ENCODE measurements at places on chromosomes 7 and 10.
A peak's percentile ranks its signal among the peaks of the same experiment; 100 is the strongest.

DNA sequence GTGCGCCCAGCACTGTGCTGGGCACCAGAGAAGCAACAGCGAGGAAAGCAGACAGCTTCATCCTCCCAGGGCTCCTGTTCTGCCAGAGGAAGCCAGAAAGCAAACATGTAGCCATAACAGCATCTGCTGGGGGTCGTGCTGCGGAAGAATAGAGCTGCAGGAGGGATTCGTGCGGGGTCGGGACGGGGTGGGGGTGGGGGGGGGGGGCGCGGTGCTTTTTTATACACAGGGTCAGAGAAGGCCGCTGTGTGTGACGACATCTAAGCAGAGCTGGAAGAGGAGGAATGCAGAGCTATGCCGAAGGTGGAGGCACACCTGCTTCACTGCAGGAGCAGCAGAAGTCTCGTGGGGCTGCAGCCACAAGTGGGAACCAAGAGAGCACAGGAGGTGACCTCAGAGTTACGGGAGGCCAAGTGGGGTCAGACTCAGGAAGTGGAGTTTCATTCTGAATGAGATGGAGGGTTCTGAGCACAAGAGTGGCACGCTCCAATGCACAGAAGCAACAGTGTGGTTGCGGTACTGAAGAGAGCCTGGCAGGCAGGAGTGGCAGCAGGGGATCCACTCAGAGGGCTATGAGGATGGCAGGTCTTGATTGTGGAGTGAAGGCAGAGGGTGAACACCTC lies 11.1 kb downstream of the PKD1L1 start:
- no peak for DNase-seq

DNA sequence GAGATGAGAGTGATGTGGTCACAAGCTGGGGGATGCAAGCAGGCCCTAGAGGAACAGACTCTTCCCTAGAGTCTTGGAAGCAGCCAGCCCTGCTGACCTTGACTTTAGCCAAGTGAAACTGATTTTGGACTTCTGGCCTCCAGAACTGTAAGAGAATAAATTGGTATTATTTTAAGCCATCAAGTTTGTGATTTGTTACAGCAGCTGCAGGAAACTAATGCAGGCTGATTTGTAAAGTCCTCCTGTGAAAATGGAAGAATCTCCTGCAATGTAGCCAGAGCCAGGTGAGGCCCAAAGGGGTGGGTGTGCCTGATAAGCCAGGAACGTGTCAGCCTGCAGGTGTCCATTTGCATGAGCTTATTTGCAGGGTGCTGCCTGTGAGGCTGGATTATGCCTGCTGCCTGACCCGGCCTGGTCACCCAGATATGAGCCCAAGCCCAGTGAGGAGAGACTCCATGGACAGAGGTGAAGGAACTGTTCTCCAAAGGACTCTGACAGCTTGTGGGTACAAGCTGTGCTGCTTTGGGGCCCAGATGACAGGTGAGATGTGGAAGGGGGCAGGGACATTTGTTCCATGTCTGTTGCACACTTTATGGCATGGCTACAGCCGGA lies 24.6 kb upstream of the PLEKHA1 start:
- no peak for DNase-seq

DNA sequence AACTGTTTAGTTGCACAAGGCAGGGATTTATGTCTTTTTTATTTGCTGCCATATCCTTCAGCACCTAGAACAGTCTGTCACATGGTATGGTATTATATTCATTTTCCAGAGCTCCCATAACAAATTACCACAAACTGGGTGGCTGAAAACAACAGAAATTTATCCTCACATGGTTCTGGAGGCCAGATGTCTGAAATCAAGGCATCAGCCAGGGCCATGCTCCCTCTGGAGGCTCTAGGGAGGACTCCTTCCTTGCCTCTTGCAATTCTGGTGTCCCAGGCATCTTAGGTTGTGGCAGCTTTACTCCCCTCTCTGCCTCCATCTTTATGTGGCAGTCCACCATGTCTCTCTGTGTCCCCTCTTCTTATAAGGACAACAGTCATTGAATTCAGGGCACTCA lies 43.1 kb downstream of the MET start:
- DNase-seq: no peak

DNA sequence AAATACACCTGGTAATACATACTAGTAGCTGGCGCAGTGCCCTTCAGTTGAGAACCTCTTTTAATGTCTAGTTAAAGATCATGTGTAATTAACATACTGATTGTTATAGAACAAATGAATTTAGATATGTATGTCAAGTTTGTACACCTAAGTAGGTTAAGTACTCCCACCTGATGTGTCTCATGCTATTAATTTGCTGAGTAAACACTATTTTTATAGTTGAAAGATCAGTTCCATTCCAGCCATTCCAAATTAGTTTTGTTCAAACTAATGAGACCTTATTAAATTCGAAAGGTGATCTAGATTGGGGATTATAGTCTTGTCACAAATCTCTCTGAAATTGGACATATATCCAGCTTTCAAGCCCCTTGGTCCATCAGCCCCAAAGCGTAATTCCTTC lies 710.0 kb downstream of the LRMDA start:
- DNase-seq: no peak

GRCh38 chr7:149732111-149732561 lies 41.3 kb downstream of the ZNF467 start:
- DNase-seq: no peak

GRCh38 chr7:88363249-88363648 lies 56.6 kb upstream of the STEAP4 start:
- DNase-seq: no peak

GRCh38 chr10:35092851-35093250 lies 2.7 kb upstream of the CUL2 start:
- no peak for DNase-seq

DNA sequence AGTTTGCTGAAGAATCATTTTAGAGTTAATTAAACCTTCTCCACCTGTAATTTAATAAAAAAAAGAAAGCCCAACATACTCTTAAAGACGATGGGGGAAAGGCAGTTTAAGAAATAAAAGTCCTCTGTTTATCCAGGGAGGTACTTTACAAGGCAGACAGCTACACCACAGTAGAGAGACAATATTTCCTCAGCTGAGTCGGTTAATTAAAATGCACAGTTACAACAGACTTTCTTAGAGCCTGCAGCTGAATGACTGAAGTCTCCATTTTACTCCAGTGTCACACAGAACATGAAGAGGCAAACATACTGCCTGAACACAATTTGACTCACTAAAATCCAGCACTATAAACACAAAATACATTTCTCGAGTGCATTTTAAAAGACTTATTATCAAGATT lies 15.1 kb downstream of the LRRTM3 start:
- no peak for DNase-seq

DNA sequence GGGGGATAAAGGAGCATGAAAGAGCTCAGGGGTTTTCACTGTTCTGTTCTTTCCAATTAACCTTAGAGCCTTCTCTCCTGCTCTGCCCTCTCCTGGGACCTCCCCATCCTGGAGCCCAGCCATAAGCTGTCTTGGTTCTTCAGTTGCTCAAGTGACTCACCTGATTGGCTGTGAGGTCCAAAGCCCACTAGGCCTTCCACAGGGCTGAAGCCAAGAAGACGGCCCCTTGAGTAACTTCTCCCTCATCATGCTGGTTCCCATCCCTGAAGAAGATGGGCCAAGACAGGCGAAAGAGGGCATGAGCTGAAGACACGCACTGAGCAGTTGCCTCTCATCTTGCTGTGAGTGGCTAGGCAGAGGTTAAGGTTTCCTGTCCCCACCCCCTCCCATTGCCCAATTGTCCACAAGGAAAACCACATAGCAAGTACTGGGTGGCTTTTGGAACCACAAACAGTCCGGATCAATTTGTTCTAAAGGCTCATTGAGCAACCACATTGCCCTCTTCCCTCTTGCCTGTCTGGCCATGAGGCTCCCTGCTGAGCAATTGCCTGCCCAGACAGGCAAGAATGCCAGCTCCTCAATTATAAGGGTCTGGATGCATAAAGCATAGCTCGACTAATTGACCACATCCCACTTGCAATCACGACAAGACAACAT lies 43.9 kb upstream of the GPAM start:
- DNase-seq: peak; percentile 37

DNA sequence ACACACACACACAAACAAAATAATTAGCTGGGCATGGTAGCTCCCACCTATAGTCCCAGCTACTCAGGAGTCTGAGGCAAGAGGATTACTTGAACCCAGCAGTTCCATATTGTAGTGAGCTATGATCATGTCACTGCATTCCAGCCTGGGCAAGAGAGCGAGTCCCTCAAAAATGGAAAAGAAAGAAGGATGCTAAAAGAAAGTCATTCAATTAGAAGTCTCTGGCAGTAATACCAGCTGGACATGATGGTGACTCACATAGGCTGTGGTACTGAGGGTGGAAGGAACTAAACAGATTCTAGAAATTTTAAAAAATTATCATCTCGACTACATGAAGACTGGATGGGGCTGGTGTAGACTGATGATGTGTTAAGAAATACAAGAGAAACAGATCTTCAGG lies 385.3 kb downstream of the ETV1 start:
- no peak for DNase-seq

DNA sequence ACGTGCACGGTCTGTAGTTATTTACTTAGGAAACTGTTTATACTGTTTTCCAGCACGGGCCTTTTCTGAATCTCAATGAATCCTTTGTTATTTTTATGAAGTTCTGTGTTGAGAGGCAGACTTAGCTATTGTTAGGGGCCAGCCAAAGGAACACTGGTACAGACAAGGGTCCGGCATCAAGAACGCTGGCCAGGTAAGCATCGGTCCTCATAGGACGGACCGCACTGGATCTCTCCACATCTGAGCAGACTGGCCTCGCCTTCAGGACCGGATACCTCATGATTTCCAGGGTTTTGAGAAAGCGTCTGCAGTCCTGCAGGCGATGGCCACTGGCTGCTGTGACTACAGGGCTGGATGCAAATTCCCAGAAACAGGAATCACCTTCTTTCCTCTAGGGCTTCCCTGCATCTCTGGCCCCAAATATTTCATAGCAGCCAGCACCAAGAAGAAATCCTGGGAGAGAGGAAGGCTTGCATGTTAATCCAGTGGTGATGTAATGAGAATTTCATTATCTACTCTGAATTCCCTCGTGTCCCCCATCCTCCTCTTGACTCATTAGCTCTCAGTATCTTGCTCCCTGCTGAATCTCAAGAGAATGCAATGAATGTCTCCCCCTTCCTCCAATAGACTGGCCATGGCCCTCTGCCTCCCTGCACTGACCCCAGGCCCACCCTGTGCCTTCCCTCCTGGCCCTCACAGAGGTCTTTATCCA lies 325.4 kb upstream of the NPVF start:
- no peak for DNase-seq

DNA sequence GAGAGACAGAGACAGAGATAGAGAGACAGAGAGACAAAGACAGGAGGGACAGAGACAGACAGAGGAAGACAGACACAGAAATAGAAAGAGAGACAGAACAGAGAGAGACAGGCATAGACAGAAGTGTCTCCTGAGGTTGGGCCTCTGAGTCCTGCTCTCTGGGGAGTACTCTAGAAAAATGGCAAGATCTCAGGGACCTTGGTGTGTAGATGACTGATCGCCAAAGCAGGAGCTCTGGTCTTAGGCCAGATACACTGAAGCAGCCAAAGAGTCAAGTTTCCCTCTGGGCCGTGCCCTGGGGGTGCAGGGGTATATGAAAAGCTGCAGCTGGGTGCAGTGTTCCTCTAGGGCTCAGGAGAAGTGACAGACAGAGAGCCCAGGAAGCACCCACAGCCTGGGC lies 176.6 kb upstream of the TNS3 start:
- DNase-seq: no peak

GRCh38 chr10:89134963-89135362 lies 72.2 kb downstream of the CH25H start:
- DNase-seq: no peak

GRCh38 chr7:128459394-128459878 lies 3.8 kb downstream of the HILPDA start:
- peak; percentile 47 for DNase-seq

- peak; percentile 51 for DNase-seq
Observed at GRCh38 chr7:79298145-79298760, 155.2 kb downstream of the MAGI2 start.

GRCh38 chr10:102419269-102420180 lies 940 bp upstream of the PSD start:
- no peak for DNase-seq

GRCh38 chr10:129502448-129502847 lies 35.4 kb downstream of the MGMT start:
- no peak for DNase-seq

DNA sequence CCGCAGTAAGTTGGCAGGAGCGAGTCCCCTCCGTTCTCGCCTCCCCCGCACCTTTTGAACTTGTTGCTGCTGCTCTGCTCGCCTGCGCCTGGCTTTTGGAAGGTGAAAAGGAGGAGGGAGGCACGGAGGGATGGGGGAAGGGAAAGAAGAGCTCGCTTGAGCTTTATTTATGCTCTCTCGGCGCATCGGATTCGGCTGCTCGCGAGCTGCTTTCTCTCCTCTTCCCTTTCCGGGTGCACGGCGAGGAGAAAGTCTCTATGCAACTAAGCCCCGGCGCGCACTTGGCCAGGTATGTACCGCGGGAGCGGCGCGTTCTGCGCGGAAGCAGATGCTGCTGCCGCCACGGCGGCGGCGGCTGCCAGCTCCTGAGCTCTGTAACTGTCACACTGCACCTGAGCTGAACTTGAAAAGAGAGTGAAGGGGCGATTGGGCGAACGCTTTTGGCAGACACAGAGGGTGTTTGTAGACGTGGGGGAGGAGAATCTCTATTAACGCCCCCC lies 551 bp downstream of the KCND2 start:
- no peak for DNase-seq

- DNase-seq: no peak
Observed at GRCh38 chr7:47128700-47129099, 453.2 kb downstream of the TNS3 start.

GRCh38 chr7:124031919-124032318 lies 948 bp downstream of the TMEM229A start:
- DNase-seq: no peak

DNA sequence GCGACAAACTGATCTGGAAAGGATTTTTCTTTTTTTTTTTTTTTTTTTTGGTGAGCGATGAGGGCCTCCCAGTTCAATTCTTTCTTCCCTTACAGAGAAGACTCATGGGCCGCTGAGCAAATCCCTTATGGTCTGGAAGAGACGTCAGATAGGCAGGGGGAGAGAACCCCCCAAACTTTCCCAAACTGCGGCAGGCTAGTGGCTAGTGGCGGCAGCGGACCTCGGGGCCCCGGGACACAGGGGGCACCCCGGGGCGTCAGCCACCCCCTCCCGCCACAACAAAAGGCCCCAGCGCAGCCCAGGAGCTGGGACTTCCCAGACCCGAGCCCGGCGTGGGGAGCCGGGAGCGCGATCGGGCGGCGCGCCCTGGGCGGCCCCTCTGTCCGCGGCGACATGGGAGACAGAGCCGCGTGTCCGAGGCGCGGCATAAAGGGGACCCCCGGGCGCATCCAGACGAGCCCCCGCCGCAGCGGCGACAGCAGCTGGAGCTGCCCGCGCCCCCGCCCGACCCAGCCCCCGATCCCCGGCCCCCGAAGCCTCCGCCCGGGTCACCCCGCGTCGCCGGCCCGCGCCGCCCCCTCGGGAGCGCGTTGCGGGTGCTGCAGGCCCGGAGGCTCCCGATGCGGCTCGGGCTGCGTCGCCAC lies 755 bp downstream of the FAM171A1 start:
- no peak for DNase-seq
